Right cardiac atrium (tissue), 5 donors: ENCODE measurements at places on chromosomes 1 and 21. TPM values are rescaled to one million over a fixed set of nuclear protein-coding genes. Genes with fewer than 3 reads are reported as not detected.

The LRRC71 gene
- not detected for total RNA-seq

The AJAP1 gene
- 0.03 TPM for total RNA-seq

The ACTL8 gene
- not detected for total RNA-seq

The SEC22B gene
- 20.7 TPM for total RNA-seq

The FMO4 gene
- 3.6 TPM for total RNA-seq

The HES2 gene
- total RNA-seq: not detected

The FOXO6 gene
- 4.2 TPM for total RNA-seq

GRCh38 chr1:112450773-112451172 is 54.8 kb downstream of the CTTNBP2NL start:
- no peak for DNase-seq

DNA sequence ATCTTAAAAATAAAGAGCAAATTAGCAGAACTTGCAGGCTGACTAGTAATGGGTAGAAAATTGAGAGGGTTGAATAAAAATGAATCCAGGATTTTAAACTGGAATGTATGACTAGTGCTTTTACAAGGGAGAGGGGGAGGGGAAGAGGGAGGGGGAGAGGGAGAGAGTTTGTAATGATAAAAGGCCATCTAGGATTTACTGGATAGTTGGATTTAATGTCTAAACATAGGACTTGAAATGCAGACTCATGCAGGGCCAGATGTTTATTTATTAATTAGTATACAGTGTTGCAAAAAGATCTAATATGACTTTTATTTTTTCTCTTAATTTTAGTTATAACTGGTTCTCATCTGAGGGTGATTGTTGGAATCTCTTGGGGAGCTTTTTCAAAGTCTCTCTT is 4.3 kb downstream of the ZNF326 start:
- DNase-seq: no peak

DNA sequence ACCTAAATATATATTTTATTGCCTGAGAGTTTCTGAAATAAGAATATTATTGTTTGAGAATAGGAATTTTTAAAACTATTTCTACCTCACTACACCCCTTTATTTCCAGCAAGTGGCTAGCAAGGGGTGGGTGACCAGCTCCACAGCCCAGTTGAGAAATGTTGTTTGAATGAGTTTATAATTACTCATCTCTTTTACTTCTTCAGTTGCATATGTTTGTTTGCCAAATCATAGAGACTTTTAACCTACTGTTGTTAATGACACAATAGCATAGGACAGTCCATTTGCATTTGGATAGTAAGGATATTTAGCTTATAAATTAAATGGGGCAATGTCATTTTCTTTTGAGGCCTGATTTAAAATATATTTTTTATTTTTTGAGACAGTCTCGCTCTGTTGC is 127.8 kb downstream of the NRDC start:
- DNase-seq: no peak

DNA sequence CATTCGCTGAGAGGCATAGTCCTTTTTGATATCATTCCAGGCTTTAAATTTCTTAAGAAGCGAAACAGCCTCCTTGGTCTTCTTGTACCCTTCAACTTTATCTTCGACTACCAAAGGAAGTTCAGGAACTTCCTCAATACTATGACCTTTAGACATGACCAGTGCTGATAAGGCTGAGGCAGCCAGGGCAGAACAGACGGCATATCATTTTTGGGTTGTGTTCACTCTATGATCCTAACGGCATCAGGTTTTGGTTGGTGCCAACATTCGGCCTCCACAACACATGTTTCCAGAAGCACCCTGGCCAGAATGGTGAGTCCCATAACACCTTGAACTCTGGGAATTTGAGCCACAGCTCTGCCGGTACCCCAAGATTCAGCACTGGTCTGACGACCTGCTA is 31.4 kb upstream of the MYOC start:
- no peak for DNase-seq

- DNase-seq: no peak
Observed at GRCh38 chr1:179143322-179143721, 61.5 kb downstream of the TOR3A start.

- no peak for DNase-seq
Observed at GRCh38 chr1:34696230-34696629, 58.6 kb upstream of the GJB5 start.

DNA sequence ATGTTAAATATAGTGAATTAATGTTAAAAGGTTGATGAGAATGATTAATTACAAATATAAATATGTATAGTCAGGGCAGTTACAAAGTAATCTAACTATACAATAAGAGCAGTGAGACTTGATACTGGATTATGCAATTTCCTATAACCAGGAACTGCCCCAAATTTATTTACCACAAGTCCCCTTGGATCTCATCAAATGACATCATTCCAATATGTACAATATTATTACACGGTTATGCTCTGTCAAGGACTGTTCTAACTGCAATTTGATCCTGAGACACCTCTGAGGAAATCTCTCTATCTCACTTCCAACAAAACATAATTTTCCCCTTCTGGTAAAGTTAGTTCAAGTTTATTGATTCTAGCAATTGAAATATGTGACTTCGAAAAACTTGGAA is 917.6 kb downstream of the NCAM2 start:
- no peak for DNase-seq

- DNase-seq: no peak
Observed at GRCh38 chr1:237000191-237000590, 4.0 kb downstream of the MT1HL1 start.

GRCh38 chr1:15610167-15610566 is 7.1 kb upstream of the DDI2 start:
- no peak for DNase-seq

- DNase-seq: no peak
Observed at GRCh38 chr1:178576841-178577240, 63.9 kb downstream of the TEX35 start.

GRCh38 chr1:169298441-169298840 is 69.2 kb downstream of the NME7 start:
- no peak for DNase-seq

DNA sequence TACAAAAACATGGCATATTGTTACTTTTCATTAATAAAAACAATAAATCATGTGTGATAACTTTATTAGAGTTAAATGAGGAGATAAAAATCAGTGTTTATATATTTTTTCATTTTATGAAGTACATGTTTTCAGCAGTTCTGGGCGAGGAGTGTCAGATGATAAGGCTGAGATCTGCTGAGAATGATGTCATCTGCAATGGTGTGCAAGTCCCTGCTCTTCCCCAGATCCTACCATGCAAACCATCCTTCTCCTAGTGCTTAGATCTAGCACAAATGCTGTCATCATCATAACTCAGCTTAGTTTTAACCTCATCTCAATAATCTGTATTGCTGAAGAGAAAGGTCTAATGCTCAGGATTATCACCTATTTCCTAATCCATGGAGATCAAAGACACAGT is 214.4 kb upstream of the DAB1 start:
- no peak for DNase-seq

DNA sequence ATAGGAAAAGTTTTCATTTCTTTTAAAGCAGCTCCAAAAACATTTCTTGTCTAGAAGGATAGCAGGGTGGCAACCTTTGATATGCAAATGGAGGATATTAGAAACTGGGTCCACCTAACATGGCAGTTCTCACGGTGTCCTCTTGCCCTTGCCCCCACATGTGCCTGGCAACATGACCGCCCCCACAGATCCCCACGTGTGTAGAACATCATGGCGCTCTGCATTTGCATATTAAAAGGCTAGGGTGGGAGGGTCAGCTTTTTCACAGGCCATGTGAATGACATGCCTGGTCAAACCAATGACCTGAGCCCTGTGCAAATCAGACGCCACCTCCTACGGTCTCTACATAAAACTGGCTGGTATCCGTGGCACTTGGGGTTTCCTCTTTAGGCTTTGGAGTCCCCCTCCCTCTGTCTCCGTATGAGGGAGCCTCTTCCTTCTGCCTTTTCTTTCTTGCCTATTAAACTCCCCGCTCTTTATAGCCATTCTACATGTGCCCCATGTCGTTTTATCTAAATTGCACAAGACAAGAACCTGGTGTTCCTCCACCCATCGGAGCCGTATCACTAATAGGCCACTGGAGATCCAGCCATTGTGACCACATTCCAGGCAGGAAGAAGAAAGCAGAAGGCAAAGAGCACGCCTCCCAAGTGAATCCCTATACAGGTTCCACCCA is 71.3 kb downstream of the WDR4 start:
- DNase-seq: no peak

GRCh38 chr1:53037159-53037558 is 24.9 kb upstream of the PODN start:
- DNase-seq: no peak

DNA sequence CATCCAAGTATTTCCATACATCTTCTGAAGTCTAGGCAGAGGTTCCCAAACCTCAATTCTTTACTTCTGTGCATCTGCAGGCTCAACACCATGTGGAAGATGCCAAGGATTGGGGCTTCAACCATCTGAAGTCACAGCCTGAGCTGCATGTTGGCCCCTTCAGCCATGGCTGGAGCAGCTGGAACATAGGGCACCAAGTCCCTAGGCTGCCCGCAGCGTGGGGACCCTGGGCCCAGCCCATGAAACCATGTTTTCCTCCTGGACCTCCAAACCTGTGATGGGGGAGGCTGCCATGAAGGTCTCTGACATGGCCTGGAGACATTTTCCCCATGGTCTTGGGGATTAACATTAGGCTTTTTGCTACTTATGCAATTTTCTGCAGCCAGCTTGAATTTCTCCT is 729.8 kb downstream of the KCNT2 start:
- no peak for DNase-seq

DNA sequence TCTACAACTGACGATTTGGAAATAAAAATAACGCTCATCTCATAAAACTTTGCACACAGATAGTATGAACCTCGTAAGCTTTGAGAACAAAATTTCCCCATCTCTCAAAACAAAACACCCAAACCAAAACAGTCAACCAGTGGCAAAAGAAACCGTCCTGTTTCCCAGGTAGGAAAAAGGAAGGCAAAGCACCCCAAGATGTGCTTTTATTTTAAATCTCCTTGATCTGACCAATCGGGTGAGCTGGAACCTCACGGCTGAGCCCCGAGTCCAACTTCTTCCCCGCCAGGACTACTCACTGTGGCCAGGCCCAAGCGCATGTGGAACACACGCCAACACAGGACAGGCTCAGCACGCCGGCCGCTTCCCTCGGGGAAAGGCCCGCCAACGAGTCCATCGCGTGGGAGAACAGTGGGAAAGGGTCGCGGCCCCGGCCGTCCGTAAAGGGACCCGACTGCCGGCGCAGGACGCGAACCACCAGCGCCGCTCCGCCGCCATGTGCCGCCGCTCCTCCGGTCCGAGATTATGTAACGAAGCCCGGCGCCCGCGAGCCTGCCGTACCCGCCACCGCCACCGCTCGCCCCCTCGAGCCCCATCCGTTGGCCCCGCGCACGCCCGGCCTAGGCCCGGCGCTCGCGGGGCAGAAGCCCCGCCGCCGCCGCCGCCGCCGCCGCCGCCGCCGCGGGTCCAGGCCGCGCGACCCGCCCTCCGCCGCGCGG is 759 bp downstream of the AHCTF1 start:
- DNase-seq: peak; percentile 69

- DNase-seq: no peak
Observed at GRCh38 chr1:6448749-6449631, 17.0 kb downstream of the TNFRSF25 start.

DNA sequence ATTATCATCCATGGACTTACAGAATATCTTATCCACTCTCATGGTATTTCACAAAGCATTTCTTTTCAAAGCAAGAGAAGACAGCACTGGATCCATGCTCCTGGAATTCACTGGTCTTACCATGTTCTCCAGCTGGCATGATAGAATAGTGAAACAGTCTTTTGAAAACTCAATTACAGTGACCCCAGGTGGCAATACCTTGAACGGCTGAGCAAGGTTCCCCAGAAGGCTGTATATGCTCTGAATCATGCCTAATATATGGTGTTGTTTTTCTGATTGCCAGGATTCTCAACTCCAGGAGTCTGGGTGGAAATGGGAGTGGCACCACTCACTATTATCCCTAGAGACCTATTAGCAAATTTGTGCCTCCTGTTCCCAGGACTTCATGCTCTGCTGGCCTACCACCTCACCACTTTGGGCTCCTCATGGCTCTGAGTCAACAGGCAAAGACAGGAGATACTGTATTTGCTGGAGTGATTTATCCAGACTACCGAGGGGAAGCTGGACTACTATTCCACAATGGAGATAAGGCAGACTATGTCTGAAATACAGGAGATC is 87.6 kb downstream of the CATSPERE start:
- DNase-seq: no peak
